Thymus (tissue), 14 donors: ENCODE measurements at places on chromosomes 6 and 20.

GRCh38 chr6:92469186-92469828, 950.1 kb downstream of the EPHA7 start:
- no peaks in the 10 kb centered on the region for H3K27me3 ChIP-seq
- DNase-seq = no peak
- H3K4me3 ChIP-seq = no peak overlapping the region
- H3K36me3 ChIP-seq = no peaks in the 10 kb centered on the region
- H3K27ac ChIP-seq = no peak overlapping the region

GRCh38 chr6:45681860-45682511, 304.3 kb upstream of the SUPT3H start:
- H3K27me3 ChIP-seq = no peaks in the 10 kb centered on the region
- peaks cover 6% of the 10 kb centered on the region for H3K4me1 ChIP-seq

- H3K36me3 ChIP-seq = no peaks in the 10 kb centered on the region
- no peak overlapping the region for H3K27ac ChIP-seq
- no peak for DNase-seq
- no peaks in the 10 kb centered on the region for H3K4me1 ChIP-seq
- H3K27me3 ChIP-seq = no peaks in the 10 kb centered on the region
- H3K4me3 ChIP-seq = no peak overlapping the region
Observed at GRCh38 chr20:52001999-52002666, 189.4 kb downstream of the ZFP64 start.

GRCh38 chr6:3911130-3911529, 62.0 kb downstream of the FAM50B start:
- H3K4me3 ChIP-seq = no peak overlapping the region
- H3K4me1 ChIP-seq = peaks cover 21% of the 10 kb centered on the region
- no peaks in the 10 kb centered on the region for H3K36me3 ChIP-seq
- peaks cover 2% of the 10 kb centered on the region for H3K27me3 ChIP-seq
- DNase-seq = no peak

DNA sequence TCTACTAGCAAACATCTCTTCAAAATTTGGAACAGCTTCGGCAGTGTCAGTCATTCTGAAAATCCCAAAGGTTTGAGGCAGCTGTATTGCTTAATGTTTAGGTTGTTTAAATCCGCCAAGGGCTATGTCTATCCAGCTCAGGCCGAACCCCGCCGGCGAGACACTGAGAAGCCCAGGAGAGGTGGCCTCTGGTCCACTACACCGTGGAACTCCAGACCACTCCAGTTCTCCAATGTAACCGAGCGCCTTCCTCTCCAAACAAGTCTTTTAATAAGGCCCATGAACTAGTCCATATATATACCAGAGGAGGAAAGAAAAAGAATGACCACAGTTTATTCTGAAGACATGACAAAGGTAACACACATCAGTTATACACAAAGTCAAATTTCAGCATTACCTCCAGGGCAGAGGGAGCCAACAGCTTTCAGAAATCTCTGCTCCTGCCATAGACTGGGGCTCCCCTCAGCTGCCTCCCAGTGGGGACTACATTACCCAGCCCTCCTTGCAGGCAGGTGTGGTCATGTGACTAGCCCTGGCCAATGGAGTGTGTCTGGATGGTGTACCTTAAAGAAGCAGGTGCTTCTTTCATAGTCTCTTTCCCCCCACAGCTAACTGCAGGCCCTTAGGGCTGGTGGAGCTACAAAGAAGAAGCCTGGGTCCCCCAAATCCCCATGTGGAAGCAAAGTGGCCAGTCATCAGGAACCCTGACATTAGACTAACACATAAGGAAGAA, at the start of gene RAMACL:
Gene RAMACL, minus strand, starts transcription at position 255 of the 733 bp plus-strand sequence. Its CDS starts 201 bp downstream, at position 54.
- H3K36me3 ChIP-seq = no peaks in the 10 kb centered on the region
- no peak within 1 kb of the TSS for H3K4me3 ChIP-seq
- peak; percentile 26 for DNase-seq
- H3K27ac ChIP-seq = no peak within 1 kb of the TSS
- no peaks in the 10 kb centered on the region for H3K27me3 ChIP-seq

DNA sequence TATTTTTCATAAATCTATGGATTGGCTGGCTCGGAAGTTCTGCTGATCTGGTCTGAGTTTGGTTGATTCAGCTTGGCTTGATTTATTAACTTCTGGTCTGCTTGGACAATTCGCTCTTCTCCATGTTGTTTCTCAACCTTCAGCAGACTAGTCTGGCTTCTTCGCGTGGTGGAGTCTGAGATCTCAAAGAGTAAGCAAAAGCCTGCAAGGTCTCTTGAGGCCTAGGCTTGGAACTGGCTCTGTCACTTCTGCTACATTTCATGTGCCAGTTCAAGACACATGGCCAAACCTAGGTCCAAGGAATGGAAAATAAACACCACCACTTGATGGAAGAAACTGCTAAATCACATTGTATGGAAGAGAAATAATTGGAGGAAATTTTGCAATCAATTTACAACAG, 115.1 kb upstream of the JAG1 start:
- no peaks in the 10 kb centered on the region for H3K36me3 ChIP-seq
- no peaks in the 10 kb centered on the region for H3K4me1 ChIP-seq
- no peaks in the 10 kb centered on the region for H3K27me3 ChIP-seq
- H3K27ac ChIP-seq = no peak overlapping the region
- no peak for DNase-seq

GRCh38 chr6:95923518-95923917, 92.3 kb upstream of the FUT9 start:
- H3K27ac ChIP-seq = no peak overlapping the region
- no peaks in the 10 kb centered on the region for H3K4me1 ChIP-seq
- no peaks in the 10 kb centered on the region for H3K27me3 ChIP-seq
- no peaks in the 10 kb centered on the region for H3K36me3 ChIP-seq
- no peak overlapping the region for H3K4me3 ChIP-seq
- no peak for DNase-seq

GRCh38 chr6:17900011-17900410, 87.4 kb downstream of the KIF13A start:
- no peak overlapping the region for H3K4me3 ChIP-seq
- H3K27me3 ChIP-seq = no peaks in the 10 kb centered on the region
- no peaks in the 10 kb centered on the region for H3K4me1 ChIP-seq

GRCh38 chr6:25171301-25171700, 107.9 kb upstream of the CARMIL1 start:
- H3K36me3 ChIP-seq = no peaks in the 10 kb centered on the region
- H3K27me3 ChIP-seq = no peaks in the 10 kb centered on the region
- H3K4me3 ChIP-seq = no peak overlapping the region
- H3K27ac ChIP-seq = no peak overlapping the region
- H3K4me1 ChIP-seq = peaks cover 44% of the 10 kb centered on the region
- no peak for DNase-seq

DNA sequence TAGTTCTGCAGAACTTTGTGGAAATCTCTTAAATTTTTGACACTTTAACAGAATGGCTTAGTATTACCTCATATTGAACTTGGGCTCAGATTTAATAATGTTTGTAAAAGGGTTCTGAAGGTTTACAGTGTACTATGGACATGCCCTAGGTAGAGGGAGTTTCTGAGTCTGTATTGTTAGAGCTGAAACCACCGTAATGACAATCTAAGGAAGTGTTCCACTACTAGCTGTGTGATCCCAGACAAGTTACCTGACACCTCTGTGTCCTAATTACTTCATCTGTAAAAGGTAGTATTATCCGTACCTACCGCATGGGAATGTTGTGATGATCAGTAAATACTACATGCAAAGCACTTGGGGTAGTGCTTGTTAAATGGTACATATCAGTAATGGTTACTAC, 86.9 kb downstream of the RREB1 start:
- H3K27ac ChIP-seq = no peak overlapping the region
- H3K4me3 ChIP-seq = no peak overlapping the region
- peaks cover 25% of the 10 kb centered on the region for H3K4me1 ChIP-seq
- DNase-seq = no peak

DNA sequence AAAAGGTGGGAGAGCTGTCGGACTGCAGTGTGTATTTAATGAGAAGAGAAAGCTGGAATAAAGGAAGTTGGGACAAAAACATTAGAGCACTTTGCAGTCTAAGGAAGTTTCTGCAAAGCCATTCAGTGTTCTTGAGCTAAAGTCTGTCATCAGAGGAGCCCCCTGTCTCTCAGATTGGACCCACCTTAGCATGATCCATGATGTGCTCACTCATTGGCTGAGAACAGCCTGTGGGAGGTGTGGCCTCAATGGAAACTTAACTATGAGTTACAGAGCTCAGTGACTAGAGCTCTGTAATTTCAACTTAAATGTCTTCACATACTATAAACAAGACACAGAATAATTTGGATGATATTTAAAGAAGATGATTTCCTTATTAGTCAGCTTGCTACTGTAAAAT, 437.0 kb downstream of the BTBD3 start:
- no peaks in the 10 kb centered on the region for H3K27me3 ChIP-seq
- H3K27ac ChIP-seq = no peak overlapping the region
- H3K4me3 ChIP-seq = no peak overlapping the region

GRCh38 chr6:75376347-75377024, 91.9 kb upstream of the TMEM30A start:
- no peaks in the 10 kb centered on the region for H3K4me1 ChIP-seq
- no peak overlapping the region for H3K27ac ChIP-seq
- H3K27me3 ChIP-seq = no peaks in the 10 kb centered on the region
- H3K4me3 ChIP-seq = no peak overlapping the region

DNA sequence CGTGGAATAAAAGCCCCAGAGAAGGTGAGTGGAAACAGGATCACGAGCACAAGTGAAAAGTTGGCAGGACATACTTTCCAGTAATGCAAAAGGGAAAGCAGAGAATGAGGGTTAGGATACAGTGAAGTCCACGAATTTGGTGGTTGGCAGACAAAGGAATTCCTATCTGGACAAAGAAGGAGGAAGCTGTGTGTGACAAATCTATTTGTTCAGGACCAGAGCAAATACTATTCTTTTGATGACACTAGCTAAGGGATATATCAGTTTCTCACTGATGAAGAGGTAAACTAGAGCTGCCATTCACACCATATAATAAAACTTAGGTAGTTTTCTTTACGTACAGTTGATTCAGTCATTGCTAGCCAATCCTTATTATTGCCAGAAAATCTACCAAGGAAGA, 156.8 kb upstream of the GRIK2 start:
- DNase-seq = no peak
- H3K4me1 ChIP-seq = no peaks in the 10 kb centered on the region
- no peaks in the 10 kb centered on the region for H3K27me3 ChIP-seq
- H3K27ac ChIP-seq = no peak overlapping the region
- H3K4me3 ChIP-seq = no peak overlapping the region
- no peaks in the 10 kb centered on the region for H3K36me3 ChIP-seq

DNA sequence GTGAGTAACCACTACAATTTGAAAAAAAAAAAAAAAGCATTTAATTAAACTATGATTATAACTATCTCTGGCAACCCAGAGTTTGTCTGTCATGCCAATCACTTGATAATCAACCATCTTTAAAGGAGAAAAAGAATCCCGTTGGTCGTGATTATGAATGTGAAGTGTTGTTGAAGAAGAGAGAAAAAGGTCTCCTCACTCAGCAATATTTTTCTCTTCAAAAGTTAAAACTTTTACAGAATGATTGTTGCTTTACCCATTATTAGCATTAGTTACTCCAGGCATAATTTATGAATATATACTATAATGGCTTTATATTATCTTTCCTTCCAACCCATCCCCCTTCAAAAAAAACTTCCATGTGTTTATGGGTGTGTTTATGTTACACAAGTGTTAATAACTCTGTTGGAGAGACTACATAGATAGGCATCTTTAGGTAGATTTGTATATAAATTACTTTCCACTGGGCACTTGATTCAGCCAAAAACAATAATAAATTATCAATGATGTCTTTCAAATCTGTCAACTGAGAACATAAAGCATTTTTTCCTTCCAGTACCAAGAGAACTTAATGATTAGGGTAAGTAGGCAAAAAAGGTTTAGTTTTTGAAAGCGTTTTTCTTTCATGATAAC, 5.1 kb downstream of the BMP5 start:
- DNase-seq = no peak
- no peak overlapping the region for H3K27ac ChIP-seq
- no peaks in the 10 kb centered on the region for H3K27me3 ChIP-seq
- no peak overlapping the region for H3K4me3 ChIP-seq
- H3K4me1 ChIP-seq = no peaks in the 10 kb centered on the region
- no peaks in the 10 kb centered on the region for H3K36me3 ChIP-seq

DNA sequence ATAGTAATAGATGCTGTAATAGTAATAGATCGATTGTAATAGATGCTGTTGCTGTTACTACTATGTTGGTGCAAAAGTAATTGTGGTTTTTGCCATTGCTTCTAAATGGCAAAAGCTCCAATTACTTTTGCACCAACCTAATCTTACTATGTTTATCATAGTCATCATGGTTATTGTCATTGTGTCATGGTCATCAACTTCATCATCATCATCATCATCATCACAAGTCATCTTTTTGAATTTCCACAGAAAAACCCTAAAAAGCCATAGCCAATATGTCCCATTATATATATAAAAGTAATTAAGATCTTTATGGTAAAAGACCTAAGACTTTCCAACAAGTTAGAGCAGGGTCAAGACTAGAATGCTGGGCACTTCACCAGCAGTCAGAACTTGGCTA, 435.1 kb upstream of the MARCKS start:
- no peak overlapping the region for H3K4me3 ChIP-seq
- H3K36me3 ChIP-seq = no peaks in the 10 kb centered on the region
- DNase-seq = no peak
- no peaks in the 10 kb centered on the region for H3K27me3 ChIP-seq

GRCh38 chr6:162404951-162405350, 322.6 kb downstream of the PRKN start:
- no peaks in the 10 kb centered on the region for H3K4me1 ChIP-seq
- H3K27ac ChIP-seq = no peak overlapping the region
- H3K4me3 ChIP-seq = no peak overlapping the region
- no peaks in the 10 kb centered on the region for H3K27me3 ChIP-seq
- H3K36me3 ChIP-seq = no peaks in the 10 kb centered on the region

DNA sequence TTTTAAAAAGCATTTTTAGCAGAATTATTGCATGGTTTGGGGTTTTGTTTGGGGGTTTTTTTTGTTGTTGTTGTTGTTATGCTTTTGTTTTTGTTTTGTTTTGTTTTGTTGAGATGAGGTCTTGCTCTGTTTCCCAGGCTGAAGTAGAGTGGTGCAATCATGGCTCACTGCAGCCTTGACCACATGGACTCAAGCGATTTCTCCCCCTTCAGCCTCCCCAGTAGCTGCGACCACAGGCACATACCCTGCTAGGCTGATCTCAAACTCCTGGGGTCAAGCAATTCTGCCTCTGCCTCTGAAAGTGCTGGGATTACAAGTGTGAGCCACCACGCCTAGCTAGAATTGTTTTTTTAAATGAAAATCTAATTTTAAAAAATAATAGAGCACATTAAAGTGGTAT, 35.7 kb downstream of the UBR2 start:
- H3K36me3 ChIP-seq = peaks cover 19% of the 10 kb centered on the region
- DNase-seq = no peak
- no peaks in the 10 kb centered on the region for H3K4me1 ChIP-seq
- H3K27me3 ChIP-seq = no peaks in the 10 kb centered on the region
- no peak overlapping the region for H3K27ac ChIP-seq
